T-helper 9 cell (primary cell): ENCODE measurements at places on chromosomes 1 and 21.

GRCh38 chr1:92842082-92843045, 10.5 kb downstream of the RPL5 start:
- DNase-seq: no peak

GRCh38 chr1:204335085-204335484, 24.6 kb downstream of the PLEKHA6 start:
- no peak for DNase-seq

- no peak for DNase-seq
Observed at GRCh38 chr1:54227891-54228310, 27.9 kb downstream of the MRPL37 start.

DNA sequence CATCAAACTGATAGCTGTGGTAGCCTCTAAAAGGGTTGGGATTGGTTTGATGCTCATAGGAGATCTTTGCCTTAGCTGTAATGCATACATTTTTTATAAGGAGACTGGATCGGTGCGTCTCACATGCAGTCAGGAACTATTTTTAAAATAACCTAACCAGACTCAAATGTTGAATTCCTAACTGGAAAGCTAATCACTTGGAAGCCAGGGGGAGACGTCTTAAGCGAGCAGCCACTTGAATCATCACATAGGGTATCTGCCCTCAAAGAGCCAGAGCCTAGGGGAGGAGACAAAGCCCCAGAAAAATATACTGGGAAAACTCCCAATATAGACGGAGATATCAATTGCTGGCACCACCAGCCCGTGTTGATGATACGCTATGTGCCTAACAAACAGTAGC, 61.7 kb upstream of the PUM1 start:
- DNase-seq: no peak

GRCh38 chr21:31117128-31117916, 79.0 kb upstream of the KRTAP19-8 start:
- no peak for DNase-seq

- DNase-seq: no peak
Observed at GRCh38 chr1:55696181-55696754, 481.1 kb upstream of the USP24 start.

DNA sequence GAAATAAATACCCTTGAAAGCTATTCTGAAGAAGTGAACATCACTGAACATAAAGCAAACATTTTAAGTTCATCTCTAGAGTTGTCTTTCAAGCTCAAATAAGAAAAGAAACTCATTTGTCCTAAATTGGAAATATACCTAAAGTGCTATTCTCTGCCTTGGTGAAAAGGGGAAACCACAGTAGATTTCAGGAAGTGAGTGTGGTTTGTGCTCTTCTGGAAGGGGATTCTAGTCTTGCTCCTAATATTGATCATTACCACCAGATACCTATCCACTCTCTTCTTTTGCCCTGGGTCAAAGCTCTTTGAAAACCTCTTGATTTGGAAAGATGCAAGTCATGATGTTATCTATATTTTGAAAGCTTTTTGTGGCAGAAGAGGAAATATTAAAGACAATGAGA, 798.1 kb downstream of the ADGRL2 start:
- DNase-seq: no peak
